ENCODE measurements at places on chromosomes 12 and 14. TPM values are rescaled to one million over a fixed set of nuclear protein-coding genes. Genes with fewer than 3 reads are reported as not detected.

DNA sequence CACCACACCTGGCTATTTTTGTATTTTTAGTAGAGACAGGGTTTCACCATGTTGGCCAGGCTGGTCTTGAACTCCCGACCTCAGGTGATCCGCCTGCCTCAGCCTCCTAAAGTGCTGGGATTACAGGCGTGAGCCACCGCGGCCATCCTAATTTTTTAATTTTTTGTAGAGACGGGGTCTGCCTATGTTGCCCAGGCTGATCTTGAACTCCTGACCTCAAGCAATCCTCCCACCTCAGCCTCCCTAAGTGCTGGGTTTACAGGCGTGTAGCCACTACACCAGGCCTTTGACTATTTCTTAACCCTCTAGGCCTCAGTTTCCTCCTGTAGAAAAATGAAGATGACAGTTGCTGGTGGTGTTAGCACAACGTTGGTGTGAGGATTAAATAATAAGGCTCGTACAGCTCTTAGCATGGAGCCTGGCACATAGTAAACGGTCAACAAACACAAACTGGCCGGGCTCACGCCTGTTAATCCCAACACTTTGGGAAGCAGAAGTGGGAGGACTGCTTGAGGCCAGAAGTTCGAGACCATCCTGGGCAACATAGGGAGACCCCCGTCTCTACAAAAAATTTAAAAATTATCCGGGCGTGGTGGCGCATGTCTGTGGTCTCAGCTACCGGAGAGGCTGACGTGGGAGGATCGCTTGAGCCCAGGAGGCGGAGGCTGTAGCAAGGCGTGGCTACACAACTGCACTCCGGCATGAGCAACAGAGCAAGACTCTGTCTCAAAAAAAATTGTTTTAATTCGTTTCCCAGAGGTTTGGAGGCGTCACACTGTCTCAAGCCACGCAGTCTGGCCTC lies 979 bp downstream of the DDX54 start:
- DNase-seq, result no peak

- DNase-seq, result no peak
Observed at GRCh38 chr12:123142518-123142840, 8.4 kb downstream of the PITPNM2 start.

DNA sequence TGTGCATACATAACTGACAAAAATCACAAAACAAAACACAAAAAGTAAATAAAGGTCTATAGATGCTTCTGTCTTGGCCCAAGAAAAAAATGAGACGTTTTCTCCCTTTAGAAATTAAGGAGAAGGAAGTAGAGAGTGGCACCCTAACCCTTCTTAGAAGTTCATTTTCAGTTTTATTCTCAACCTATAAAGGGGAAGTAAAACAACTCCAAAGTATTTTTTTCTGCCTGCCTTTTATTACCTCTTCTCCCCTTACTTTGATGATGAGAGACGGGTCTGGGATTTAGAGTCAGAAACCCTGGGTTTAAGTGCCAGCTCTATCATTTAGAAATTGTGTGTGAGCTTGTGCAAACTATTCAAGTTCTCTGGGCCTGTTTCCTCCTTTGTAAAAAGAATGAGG lies 2.8 kb downstream of the PRIM1 start:
- no peak for DNase-seq

- DNase-seq, result no peak
Observed at GRCh38 chr12:52496590-52497071, 3.6 kb upstream of the KRT6A start.

- DNase-seq, result no peak
Observed at GRCh38 chr14:56412468-56413434, 166.8 kb upstream of the TMEM260 start.

GRCh38 chr12:131221061-131221956 lies 267.6 kb downstream of the ADGRD1 start:
- no peak for DNase-seq

DNA sequence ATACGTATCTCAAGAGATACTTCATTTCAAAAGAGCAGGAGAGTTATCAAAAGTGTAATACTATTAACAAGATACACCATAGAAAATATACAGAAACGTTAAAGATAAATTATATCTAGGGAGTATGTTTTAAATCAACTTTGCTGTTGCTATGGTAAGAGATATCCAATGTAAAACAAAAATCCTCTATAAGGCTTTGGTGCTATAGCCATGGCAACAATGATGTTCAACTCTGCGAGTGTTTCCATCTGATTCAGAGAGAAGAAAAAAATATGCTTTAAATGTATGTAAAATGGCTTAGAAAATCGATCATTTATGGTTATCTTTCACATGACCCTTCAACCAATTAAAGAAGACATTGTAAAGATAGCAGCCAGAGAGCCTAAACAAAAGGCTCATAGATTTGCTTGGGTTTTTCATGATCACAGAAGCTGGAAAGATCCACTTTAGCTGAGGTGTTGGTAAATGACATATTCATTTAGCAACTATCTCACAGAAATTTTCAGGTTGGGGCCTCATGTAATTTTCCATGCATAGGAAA lies 387.0 kb upstream of the GARIN6 start:
- DNase-seq, result no peak

DNA sequence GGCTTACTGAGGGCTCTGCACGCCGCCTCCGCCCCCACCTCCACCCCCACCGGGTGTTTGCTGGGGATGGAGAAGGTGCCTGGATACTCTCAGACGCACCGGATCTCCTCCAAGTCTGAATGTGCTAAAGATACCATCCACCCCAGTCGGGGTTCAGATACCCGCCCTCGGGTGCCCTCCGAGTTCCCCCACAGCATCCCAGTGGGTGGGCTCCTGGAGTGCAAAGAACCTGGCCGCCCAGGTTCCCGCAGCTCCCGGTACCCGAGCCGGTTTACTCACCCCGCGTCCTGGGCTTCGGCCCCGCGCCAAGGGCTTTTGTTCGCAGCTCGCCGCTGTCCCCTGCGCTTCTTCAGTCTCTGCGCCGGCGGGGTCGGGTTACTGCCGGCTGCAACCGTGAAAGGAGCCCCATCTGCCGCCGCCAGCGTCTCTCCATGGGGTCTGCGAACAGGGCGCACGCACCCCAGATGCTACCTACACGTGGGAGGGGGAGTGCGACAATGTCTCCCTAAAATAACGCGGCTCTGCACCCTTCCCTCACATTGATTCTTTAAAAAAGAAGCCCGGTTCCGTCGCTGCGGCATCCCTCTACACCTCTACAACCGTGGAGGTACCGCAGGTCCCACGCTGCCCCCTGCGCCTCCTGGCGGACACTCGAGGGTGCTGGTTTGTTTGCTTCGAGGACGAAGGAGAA lies at the start of gene CCDC177:
Gene CCDC177 (minus strand): TSS at position 609 of the 691 bp plus-strand sequence. CDS start 1,249 bp downstream, outside the sequence.
- DNase-seq, result no peak

- DNase-seq, result no peak
Observed at GRCh38 chr12:116067892-116068291, 209.6 kb downstream of the MED13L start.

DNA sequence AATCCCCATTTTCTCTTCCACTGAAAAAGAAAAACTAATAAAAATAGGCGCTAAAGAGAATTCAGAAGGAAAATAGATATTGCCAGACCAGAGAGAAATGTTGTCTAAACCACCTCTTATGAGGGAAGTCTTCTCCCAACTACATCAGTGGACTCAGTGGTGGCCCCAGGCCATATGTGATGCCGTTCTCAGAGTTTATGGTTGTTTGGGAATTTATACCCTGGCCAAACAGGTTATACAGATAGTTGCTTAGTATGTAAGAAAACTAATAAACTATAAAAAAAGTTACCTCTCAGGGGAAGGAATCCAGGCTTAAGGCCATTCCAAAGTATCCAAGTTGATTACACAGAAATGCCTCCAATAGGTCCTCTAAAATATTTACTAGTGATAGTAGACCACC lies 103.4 kb upstream of the RBM19 start:
- no peak for DNase-seq

- no peak for DNase-seq
Observed at GRCh38 chr12:588646-589045, 74.6 kb downstream of the NINJ2 start.

GRCh38 chr14:52043690-52044089 lies 25.2 kb downstream of the NID2 start:
- no peak for DNase-seq

DNA sequence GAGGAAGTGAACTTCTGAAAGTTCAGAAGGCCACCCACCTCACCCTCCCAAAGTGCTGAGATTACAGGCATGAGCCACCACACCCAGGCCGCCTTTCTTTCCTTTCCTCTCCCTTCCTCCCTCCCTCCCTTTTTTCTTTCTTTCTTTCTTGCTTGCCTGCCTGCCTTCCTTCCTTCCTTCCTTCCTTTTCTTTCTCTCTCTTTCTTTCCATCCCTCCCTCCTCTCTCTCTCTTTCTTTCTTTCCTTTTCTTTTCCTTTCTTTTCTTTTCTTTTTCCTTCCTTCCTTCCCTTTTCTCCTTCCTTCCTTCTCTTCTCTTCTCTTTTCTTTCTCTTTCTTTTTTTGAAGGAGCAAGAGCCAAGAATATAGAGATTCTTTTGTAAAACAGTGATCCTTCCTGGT lies 208.3 kb upstream of the HMGA2 start:
- DNase-seq, result no peak

GRCh38 chr14:52025310-52025709 lies 36.0 kb downstream of the RTRAF start:
- DNase-seq, result no peak

DNA sequence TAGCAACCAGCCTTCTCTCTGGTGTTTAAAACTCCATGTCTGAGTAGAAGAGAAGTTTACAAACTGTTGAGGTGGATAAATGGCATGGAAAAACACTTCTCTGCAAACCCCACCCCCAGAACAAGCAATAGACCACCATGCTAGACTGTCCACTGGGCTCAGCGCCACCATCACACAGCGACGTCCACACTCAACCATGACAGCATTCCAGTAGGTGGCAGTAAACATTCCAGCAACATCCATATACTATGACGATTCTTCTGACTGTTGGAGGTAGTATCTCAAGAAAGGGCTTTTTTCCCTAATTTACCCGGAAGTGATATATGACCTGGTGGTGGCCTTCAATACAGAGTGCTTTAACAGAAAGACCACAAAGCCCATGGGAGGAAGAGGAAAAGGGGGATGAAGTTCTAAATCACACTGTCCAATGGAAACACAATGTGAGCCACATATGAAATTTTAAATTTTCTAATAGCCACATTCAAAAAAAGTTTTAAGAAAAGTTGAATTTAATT lies 152.2 kb downstream of the SLC15A4 start:
- no peak for DNase-seq

The LALBA gene
- polyA plus RNA-seq, result not detected

The AMN gene
- polyA plus RNA-seq, result 13.4 TPM

The KRT73 gene
- polyA plus RNA-seq, result not detected

The RAPGEF3 gene
- 57.1 TPM for polyA plus RNA-seq

The DIO3 gene
- polyA plus RNA-seq, result 0.29 TPM

The C1RL gene
- 38.3 TPM for polyA plus RNA-seq

The ZNF641 gene
- polyA plus RNA-seq, result 21.4 TPM

The FBXO21 gene
- polyA plus RNA-seq, result 61.3 TPM

The SLCO1C1 gene
- polyA plus RNA-seq, result 0.52 TPM

The HCAR1 gene
- 2.5 TPM for polyA plus RNA-seq

The SIX4 gene
- 7.0 TPM for polyA plus RNA-seq

The CREBL2 gene
- 33.4 TPM for polyA plus RNA-seq

The RNFT2 gene
- 6.1 TPM for polyA plus RNA-seq

The KLRC1 gene
- 0.87 TPM for polyA plus RNA-seq

The TDRD9 gene
- polyA plus RNA-seq, result 1.7 TPM

The SIX1 gene
- polyA plus RNA-seq, result 11.5 TPM
